T-cell (primary cell): ENCODE measurements at places on chromosomes 2 and 18.

DNA sequence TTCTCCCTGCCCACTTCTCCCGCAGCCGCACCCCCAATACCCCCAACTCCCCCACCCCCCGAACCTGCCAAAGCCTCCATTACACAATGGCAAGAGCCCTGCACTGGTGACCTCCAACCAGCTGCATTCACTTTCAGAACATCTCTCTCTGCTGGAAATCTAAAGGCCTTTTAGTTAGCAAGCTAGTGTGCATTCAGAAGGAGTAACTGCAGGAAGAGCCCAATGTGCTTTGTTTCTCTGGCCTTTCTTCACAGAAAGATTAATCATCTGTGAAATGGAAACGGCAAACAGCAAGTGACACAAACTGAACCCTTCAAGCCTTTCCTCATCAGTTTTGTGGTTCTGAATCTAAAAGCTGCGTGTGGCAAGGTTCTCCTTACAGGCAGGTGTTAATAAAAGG, 124.2 kb downstream of the OLA1 start:
- no peak overlapping the region for H3K27ac ChIP-seq
- no peaks in the 10 kb centered on the region for H3K4me1 ChIP-seq
- no peak overlapping the region for H3K4me3 ChIP-seq
- DNase-seq = no peak

- H3K27me3 ChIP-seq = no peaks in the 10 kb centered on the region
- H3K27ac ChIP-seq = no peak overlapping the region
- no peak overlapping the region for H3K4me3 ChIP-seq
Observed at GRCh38 chr18:79819064-79819967, 21.6 kb downstream of the KCNG2 start.

DNA sequence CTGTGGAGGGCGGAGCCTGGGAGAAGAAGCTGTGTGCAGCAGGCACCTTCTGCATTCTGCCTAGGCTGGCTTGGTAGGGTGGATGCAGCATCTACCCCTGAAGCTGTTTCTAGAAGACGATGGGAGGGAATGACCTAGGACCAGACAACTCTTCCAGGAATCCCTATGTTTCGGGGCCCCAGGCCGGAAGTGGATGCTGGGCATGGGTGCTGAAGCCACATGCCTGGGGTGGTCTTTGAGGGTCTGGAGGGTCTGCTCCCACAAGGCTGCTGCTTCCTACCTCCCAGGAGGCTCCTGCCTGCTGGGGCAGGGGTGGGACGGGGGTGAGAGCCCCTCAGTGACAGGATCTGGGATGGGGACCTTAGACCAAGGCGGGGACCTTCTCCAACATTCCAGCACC, 61.0 kb downstream of the CIB4 start:
- H3K4me3 ChIP-seq = no peak overlapping the region
- no peak for DNase-seq
- H3K4me1 ChIP-seq = no peaks in the 10 kb centered on the region
- H3K27me3 ChIP-seq = no peaks in the 10 kb centered on the region
- no peaks in the 10 kb centered on the region for H3K36me3 ChIP-seq

DNA sequence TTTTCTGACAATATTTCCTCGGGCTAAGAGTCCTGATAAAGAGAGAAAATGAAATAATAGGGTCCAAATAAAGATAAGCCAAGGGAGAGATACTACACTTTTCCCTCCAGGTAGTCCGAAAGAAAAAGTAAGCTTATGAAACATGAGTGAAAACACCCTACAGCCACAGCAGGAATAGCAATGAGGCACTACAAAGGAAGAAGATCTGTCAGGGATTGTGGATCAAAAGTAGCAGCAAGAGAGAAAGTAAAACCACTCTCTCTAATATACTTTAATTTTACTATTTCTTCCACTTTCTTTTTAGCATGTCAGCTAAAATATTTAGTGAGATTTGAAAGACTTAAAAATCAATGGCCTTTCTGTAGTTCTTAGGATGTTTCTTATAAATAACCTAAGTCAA, 1601.8 kb downstream of the LRP1B start:
- no peaks in the 10 kb centered on the region for H3K27me3 ChIP-seq
- H3K36me3 ChIP-seq = no peaks in the 10 kb centered on the region
- DNase-seq = no peak
- no peak overlapping the region for H3K4me3 ChIP-seq

DNA sequence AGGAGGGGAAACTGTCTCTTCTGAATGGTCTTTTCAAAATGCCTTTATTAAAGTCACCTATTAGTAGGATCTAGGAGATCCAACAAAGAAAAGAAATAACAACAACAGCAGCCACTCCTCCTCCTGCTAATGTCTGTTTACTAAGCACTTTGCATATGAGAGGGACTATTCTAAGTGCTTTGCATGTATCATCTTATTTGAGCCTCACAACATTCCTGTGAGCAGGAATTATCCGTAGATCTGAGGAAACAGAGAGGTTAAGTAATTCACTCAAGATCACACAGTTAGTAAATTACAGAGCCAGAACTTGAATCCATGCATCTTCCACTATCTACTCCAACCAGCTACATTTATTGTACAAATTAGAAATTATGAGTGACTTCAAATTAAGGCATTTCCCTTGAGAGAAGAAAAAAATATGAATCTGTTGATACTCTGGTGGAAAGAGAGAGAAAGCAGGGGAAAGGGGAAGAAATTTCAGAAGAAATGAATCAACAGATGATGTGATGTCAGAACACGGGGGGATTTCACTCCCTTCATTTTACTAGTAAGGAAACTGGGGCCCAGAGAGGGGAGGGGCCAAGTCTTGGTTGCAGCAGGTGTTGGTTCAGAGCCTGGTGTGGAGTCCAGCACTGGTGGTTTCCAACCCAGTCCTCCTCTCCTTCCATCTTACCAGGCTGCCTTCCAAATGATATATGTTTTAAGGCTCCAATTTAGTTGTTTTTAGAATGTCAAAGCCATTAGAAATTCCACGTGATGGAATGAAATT, 49.7 kb downstream of the TSN start:
- H3K36me3 ChIP-seq = no peaks in the 10 kb centered on the region
- DNase-seq = no peak
- no peaks in the 10 kb centered on the region for H3K4me1 ChIP-seq
- no peak overlapping the region for H3K4me3 ChIP-seq

DNA sequence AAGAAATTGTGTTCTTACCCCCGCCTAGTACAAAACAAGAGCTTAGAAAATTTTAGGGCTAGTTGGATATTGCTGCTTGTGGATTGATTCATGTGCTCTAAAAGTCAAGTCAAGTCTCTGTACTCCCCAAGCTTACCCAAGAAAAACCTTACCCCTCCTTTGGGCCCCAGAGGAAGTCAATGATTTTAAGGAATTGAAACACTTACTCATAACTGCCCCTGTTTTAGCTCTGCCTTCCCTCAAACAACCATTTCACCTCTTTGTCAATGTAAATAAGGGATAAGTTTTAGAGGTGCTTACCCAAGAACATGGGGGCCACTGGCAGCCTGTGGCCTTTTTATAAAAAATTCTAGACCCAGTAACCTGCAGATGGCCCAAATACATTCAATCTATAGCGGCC, 136.6 kb upstream of the RMP24 start:
- no peaks in the 10 kb centered on the region for H3K27me3 ChIP-seq
- no peaks in the 10 kb centered on the region for H3K4me1 ChIP-seq
- no peak overlapping the region for H3K4me3 ChIP-seq
- no peak for DNase-seq
- H3K27ac ChIP-seq = no peak overlapping the region

DNA sequence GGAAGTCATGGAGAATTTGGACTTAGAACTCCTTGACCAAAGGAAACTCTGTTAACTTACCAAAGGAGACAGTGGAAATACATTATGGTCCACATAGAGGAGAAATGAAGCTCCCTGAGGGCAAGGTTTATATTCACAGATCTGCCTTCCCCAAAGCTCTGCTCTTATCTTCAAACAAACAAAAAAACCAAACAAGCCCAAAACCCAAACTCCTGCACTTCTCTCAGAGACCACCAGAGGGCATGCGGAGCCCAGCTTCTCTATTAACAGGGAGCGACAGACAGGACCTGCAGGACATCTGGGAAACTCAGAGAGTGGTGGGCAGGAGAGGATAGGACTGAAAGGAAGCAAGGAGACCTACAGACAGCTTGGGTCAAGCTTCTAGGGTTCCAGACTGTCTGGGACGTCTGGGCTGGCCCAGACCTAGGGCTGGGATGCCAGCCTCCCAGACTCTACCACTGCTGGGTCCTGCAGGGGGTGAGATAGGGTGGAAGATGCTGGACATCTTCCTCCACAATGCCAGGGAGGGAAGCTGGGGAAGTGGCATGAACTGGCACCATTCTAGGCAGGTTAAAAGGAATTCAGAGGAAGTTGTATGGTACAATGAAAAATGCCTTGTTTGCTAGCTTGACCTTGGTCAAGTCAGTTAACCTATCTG, 4.0 kb upstream of the WNT10A start:
- no peaks in the 10 kb centered on the region for H3K36me3 ChIP-seq
- H3K27ac ChIP-seq = no peak overlapping the region
- H3K4me1 ChIP-seq = no peaks in the 10 kb centered on the region
- no peak overlapping the region for H3K4me3 ChIP-seq

- H3K36me3 ChIP-seq = no peaks in the 10 kb centered on the region
- no peak overlapping the region for H3K4me3 ChIP-seq
- H3K27ac ChIP-seq = no peak overlapping the region
- no peaks in the 10 kb centered on the region for H3K4me1 ChIP-seq
Observed at GRCh38 chr2:55106148-55106547, 55.9 kb upstream of the RTN4 start.

DNA sequence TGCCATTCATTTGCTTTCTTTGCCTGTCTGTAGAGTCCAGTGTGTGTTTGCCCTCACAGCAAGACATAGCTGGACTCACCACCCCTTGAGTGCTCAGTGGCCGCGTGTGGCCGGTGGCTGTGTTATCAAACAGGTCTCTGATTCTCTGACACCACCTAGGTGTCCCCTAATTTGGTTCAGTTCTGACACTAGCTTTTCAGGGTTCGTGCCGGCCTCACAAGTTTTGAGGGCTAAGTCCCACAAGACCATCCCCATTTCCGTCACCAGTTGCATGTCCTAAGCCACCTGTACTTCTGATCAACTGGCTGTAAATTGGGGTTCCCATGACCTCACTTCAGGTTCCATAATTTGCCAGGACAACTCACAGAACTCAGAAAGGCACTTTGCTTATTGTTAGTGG, 23.5 kb downstream of the NCK2 start:
- peak overlapping the region; percentile 29 for H3K27ac ChIP-seq
- no peak for DNase-seq
- no peaks in the 10 kb centered on the region for H3K27me3 ChIP-seq
- H3K36me3 ChIP-seq = peaks cover 7% of the 10 kb centered on the region

DNA sequence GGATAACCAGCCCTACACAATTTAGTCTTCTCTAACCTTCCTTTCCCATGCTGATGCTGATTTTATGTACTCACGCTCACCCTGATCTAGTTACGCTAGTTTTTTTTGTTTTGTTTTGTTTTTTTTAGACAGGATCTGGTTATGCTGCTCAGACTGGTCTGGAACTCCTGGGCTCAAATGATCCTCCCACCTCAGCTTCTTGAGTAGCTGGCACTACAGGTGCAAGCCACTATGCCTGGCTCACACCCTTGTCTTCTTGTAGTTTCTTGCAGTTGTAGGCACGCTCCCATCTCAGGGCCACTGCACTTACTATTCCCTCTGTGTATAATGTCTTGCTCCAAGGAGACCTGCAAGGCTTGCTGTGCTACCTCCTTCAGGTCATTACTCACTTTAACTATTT, 6.2 kb downstream of the PELI1 start:
- H3K27ac ChIP-seq = no peak overlapping the region
- H3K36me3 ChIP-seq = no peaks in the 10 kb centered on the region
- no peak overlapping the region for H3K4me3 ChIP-seq

- no peak overlapping the region for H3K4me3 ChIP-seq
- peaks cover 26% of the 10 kb centered on the region for H3K4me1 ChIP-seq
- no peak for DNase-seq
- no peaks in the 10 kb centered on the region for H3K36me3 ChIP-seq
Observed at GRCh38 chr2:26523750-26524149, 45.8 kb upstream of the OTOF start.

GRCh38 chr2:81942136-81942680, 1637.7 kb upstream of the LRRTM1 start:
- no peak overlapping the region for H3K4me3 ChIP-seq
- no peaks in the 10 kb centered on the region for H3K36me3 ChIP-seq
- DNase-seq = no peak
- H3K27me3 ChIP-seq = no peaks in the 10 kb centered on the region
- no peak overlapping the region for H3K27ac ChIP-seq

DNA sequence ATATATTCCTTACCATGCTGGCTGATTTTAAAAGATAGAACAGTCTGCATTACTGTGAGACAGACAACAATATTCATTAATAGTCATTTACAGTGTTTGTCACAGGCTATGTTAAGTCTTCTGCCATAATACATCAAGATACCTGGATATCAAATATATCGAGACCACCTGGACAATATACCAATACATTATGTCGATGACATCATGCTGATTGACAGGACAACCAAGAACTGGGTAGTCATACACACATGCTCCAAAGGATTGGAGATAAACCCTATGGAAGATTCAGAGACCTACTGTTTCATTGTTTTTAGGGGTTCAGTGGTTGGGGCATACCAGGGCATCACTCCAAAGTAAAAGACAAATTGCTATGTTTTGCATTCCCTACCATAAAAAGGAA, 26.5 kb upstream of the SMCHD1 start:
- H3K36me3 ChIP-seq = no peaks in the 10 kb centered on the region
- no peaks in the 10 kb centered on the region for H3K27me3 ChIP-seq
- H3K4me1 ChIP-seq = peaks cover 12% of the 10 kb centered on the region
- H3K4me3 ChIP-seq = no peak overlapping the region
- no peak for DNase-seq
- H3K27ac ChIP-seq = no peak overlapping the region

DNA sequence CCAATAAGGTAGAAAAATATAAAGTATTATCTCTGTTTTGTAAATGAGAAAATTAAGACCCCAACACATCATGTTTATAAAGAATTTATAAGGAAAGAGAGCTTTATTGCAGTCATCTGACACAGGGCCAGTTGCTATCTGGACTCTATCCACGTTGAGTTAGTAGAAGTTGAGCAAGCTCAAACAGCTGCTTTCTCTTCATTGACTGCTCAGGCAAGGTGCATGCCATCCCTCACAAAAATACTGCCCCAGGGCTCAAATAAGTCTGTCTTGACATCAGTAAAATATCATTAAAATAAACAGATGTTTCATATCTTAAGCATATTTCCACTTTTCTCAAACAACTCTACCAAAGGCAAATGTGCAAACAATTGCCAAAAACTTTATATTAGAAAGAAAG, 14.8 kb downstream of the COL5A2 start:
- no peaks in the 10 kb centered on the region for H3K27me3 ChIP-seq
- H3K36me3 ChIP-seq = no peaks in the 10 kb centered on the region
- H3K4me3 ChIP-seq = no peak overlapping the region
- H3K27ac ChIP-seq = no peak overlapping the region
- no peaks in the 10 kb centered on the region for H3K4me1 ChIP-seq
- DNase-seq = no peak

DNA sequence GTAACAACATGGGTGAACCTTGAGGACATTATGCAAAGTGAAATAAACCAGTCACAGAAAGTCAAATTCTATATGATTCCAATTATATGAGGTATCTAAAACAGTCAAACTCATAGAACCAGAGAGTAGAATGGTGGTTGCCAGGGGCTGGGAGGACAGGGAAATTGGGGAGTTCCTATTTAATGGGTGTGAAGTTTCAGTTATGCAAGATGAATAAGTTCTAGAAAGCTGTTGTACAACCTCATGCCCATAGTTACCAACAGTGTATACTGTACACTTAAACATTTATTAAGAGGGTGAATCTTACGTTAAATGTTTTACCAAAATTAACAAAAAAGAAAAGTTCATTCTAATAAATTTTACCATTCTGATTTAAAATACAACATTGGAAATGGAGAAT, 92.7 kb upstream of the WDSUB1 start:
- DNase-seq = no peak
- H3K27ac ChIP-seq = no peak overlapping the region
- H3K36me3 ChIP-seq = no peaks in the 10 kb centered on the region
- H3K4me1 ChIP-seq = no peaks in the 10 kb centered on the region
- H3K27me3 ChIP-seq = no peaks in the 10 kb centered on the region
